Panc1 (cell line): ENCODE measurements at places on chromosomes 12 and 14.

- DNase-seq, result no peak
Observed at GRCh38 chr14:38016497-38016896, 191.2 kb upstream of the SSTR1 start.

DNA sequence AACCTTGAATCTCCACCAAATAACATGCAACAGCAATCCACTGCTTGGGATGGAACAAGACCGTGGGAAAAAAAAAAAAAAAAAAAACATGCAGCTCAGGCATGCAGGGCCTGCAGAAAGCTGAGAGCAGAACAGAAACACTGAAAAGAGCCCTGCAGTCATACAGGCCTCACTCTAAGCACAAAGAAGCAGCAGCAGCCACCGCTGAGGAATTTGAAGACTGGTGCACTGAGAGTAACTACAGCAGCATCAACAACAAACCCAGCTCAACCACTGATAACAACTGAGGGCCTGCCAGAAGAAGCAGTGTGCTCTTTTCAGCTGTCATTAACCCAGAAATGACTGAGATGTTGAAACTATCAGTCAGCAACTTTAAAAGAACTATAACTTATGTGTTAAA is 354.7 kb upstream of the TMTC1 start:
- DNase-seq, result no peak

DNA sequence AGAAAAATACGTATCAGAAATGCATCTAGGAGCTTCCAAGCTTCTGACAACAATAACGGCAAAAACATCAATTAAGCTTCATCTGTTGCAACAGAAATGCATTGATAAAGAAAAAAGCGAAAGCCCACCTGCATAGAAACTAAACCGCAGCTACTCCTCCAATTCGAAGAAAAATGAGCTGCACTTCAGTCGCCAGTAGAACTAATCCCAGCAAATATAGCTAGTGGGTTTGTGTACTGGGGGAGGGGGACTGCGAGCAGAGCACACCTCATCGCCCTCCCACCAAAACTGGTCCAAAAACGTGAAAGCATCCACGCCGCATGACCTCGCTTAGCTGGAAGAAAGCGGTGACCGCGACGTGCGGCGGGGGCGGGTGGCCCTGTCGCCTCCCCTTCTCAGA is 1.2 kb downstream of the SLC35F4 start:
- DNase-seq, result no peak

DNA sequence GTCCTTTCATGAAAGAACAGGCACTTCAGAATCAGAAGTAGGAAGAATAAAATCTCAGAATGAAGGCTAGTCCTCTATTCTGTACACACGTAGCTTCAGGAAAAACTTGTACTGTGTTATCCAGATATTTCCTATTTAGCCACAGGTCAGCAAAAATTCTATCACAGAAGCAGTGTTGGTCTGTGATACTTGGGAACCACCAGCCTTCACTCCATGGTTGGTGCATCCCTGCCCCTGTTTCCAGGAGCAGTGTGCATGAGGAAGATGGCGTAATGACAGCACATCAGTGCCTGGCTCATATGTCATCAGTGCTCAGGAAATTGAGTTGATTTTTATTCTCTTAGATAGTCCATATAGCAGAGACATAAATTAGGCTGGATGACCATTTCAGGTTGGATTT is 87.7 kb downstream of the SAMD4A start:
- no peak for DNase-seq

DNA sequence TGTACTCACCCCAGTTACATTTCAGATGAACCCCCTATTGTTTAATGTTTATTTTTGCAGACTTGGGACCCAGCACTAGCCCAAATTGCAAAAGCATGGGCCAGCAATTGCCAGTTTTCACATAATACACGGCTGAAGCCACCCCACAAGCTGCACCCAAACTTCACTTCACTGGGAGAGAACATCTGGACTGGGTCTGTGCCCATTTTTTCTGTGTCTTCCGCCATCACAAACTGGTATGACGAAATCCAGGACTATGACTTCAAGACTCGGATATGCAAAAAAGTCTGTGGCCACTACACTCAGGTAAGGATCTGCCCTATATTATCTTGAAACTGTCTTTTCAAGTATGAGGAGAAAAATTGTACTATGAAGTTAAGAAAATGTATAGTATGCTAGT is 1.2 kb downstream of the GLIPR1 start:
- DNase-seq, result no peak
